ENCODE measurements at places on chromosomes 16 and 17.

- DNase-seq = no peak
Measured at GRCh38 chr17:68033636-68034451, 1.7 kb upstream of the KPNA2 start.

DNA sequence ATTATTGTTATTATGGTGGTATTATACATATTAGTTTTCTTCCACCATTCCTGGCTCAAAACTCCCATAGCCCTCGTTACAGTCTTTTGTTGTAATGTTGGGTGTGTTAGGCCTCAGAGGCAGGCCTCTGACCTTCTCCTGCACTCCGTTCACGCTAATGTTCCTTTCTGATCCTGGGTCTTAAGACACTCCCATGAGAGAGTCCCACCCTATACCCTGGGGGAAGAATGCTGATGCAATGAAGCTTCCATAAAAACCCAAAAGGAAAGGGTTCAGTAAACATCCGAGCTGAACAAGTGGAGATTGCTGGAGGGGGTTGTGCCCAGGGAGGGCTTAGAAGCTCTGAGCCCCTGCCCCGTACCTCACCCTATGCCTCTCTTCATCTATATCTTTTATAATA lies 141.3 kb upstream of the NETO2 start:
- no peak for DNase-seq

GRCh38 chr17:31294231-31294630 lies 2.8 kb downstream of the OMG start:
- DNase-seq = no peak

DNA sequence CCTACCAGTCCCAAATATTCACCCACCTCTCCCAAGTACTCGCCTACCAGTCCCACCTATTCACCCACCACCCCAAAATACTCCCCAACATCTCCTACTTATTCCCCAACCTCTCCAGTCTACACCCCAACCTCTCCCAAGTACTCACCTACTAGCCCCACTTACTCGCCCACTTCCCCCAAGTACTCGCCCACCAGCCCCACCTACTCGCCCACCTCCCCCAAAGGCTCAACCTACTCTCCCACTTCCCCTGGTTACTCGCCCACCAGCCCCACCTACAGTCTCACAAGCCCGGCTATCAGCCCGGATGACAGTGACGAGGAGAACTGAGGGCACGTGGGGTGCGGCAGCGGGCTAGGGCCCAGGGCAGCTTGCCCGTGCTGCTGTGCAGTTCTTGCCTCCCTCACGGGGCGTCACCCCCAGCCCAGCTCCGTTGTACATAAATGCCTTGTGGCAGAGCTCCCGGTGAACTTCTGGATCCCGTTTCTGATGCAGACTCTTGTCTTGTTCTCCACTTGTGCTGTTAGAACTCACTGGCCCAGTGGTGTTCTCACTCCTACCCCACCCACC lies 29.8 kb downstream of the POLR2A start:
- DNase-seq = no peak

GRCh38 chr17:80476877-80477646 lies 655 bp upstream of the NPTX1 start:
- no peak for DNase-seq

- DNase-seq = no peak
Measured at GRCh38 chr16:76681296-76681695, 404.1 kb downstream of the CNTNAP4 start.

DNA sequence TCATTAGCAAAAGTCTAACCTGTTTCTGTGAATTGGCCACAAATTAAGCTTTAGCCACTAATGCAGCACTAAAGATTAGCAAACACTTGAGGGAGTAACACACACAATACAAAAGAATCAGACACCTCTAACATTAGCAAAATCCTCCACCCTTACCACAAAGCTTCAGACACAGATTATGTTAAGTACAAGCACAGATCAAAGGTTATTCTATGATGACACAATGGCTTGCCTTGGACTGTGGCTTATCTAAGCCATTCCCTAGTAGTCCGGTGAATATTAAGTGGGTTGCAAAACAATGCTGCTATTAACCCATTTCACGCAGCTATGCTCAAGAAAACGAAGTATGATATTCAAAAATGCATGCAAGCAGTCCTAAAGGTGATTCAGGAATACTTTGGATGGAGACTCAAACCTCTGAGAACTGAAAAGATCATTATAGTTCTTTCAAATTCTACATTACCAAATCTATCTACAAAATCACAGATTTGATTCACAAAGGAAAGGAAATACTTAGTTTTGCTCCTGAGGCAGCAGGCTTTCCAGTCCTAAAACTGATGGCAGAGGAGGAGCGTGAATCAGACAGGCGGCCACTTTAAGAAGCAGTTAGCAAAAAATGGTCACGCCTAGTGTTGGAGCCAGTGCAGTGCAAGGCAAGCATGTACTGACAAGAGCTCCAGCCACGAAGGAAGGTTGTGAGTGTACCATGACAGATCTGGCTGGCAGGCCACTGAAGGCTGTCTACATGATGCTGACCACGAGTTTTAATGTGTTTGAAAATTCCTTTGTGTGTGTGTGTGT lies 67.2 kb downstream of the PARN start:
- no peak for DNase-seq

DNA sequence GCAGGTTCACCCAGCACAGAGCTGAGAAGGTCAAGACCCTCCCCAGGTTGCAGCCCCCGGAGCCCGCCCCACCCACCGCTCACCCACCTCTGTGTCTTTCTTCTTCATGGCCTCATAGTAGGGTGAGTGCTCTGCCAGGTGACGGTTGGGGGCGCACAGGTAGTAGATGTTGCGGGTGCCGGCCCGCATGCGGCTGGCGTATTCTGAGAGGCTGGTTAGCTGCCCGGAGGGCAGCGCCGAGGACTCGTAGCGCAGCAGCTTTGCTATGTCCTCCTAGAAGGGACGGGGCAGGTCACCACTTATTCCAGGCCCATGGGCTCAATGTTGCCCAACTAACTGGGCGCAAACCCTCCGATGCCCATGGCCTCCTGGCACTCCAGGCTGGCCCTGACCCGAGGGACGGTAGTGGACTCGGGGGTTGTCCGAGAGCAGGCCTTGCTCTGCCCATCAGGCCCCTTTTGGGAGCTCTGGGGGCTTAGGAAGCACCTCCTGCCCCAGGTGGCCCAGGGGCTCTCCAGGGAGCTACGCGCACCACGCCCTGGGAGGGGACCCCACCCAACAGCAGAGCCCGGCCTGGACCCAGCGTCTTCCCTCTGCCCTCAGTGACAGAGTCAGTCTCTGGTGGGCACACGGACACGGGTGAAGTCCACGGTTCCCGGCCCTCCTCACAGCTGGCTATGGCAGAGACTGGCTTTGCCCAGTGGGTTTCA lies 9.9 kb downstream of the DNASE1 start:
- DNase-seq = no peak

DNA sequence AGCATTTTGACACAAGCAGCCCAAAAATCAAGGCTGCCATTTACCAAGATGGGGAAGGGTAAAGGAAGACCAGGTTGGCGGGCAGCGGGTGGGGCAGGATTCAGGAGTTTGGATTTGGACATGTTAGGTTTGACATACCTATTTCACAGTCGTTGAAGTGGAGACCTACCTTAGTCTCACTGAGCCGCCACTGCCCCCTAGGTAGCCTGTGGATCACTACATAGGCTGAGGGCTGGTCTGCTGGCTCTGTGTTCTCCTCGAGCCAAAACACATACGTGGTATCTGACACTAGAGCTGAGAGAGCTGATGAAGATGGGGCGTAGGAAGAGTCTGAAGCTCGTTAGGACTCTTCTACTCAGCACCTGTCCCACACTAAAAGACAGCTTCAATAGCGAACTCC lies 115.1 kb downstream of the HIC1 start:
- no peak for DNase-seq

DNA sequence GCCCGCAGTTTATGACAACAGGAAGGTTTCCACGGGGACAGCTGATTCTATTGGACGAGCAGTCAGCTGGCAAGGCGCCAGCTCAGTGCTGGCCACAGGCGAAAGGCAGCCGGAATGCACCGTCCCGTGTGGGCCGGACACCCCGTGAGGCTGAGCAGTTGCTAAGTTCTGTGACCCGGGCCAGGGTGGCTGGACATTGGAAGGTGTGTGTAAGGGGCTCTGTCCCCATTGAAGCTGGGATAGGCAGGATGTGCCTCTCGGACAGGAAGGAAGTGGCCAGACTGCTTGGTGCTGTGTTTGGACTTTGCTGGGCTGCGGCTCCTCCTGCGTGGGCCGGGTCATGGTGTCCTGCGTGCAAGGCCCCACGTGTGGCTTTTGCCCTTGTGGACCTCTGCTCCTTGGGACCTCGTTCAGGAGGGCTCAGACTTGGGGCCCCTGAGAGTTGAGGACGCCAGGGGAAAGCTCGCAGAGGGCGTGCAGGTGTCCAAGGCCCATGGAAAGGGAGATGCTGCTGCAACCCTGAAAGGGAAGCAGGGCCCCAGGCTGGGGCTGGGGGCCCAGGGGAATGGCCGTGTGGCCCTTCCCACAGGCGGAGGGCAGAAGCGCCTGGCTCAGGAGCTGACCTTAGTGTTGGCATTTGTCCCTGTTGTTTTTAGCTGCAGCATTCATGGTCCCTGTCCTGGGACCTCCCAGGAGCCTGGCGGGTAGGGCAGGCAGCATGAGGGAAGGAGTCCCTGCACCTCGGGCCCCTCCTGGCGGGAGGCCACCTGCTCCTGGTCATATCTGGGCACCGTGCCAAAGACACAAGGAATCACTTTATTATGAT lies 10.0 kb downstream of the BAIAP2 start:
- no peak for DNase-seq

DNA sequence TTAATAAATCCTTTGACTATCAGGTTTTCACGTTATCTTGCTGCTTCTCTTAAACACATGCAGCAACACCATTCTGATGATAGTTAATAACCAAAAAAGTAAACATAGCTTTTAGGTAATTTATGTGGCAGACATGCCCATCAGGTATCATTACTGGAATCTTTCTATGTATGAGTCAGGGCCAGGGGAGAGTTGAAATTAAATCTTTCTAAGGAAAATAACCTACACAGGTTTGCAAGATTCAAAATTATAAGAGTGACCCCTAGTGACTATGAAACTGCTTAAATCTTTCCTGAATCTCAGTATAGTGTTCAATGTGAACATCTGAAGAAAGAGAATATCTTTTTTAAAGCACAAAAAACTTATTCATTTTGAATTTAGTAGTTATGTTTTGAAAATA lies 666.6 kb downstream of the CDH11 start:
- no peak for DNase-seq

DNA sequence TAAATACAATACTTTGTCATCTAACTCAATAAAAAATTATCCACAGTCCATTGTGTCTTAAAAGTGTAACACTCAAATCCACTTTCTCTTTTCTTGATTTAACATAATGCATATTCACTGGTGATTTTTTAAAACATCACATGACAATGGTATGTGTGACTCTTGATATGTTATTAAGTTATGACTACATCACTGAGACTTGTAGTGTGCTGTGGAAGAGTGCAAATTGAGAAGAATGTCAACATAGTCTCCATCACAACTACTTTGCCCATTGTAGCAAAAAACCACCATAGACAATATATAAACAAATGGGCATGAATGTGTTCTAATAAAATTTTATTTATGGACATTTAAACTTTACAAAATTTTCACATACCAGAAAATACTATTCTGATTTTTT lies 380.7 kb upstream of the PMFBP1 start:
- DNase-seq = no peak

DNA sequence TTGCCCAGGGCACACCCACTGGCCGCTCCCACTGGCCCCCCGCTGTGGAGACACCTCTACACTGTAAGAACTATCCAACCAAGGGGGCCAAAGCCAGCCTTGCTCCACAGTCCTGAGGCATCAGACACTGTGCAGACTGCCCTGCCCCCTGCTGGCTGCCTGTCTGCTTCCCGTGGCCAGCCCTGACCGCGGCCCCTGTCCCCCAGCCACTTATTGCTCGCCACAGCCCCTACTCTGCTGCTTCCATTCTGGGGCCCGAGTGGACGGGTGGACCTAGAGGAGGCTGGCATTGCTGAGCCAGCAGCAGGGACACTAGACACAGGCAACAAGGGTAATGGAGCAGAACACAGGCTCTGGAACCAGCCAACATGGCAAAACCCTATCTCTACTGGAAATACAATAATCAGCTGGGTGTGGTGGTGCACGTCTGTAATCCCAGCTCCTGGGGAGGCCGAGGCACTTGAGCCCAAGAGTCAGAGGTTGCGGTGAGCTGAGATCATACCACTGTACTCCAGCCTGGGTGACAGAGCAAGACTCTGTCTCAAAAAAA lies 19.7 kb upstream of the LRRC37A3 start:
- DNase-seq = peak; percentile 21

DNA sequence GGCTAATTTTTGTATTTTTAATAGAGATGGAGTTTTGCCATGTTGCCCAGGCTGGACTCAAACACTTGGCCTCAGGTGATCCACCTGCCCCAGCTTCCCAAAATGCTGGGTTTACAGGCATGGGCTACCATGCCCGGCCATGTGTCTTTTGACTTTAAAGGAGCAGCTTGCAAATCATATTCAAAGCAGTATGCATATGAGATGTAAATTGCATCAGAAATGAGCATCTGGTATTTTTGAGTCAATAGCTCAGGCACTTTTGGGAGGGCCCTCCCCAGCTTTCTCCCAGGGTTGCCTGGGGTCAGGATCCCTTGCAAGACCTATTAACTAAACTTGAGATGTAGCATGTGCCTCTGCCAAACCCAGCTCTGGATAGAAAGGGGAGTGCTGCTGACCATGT lies 21.5 kb downstream of the EPOP start:
- no peak for DNase-seq

- no peak for DNase-seq
Measured at GRCh38 chr16:64280317-64280716, 841.5 kb downstream of the CDH11 start.

GRCh38 chr16:58201163-58201562 lies 3.3 kb upstream of the CSNK2A2 start:
- DNase-seq = no peak

GRCh38 chr17:64459284-64459747 lies 10.4 kb downstream of the MILR1 start:
- DNase-seq = no peak

GRCh38 chr16:48300391-48300856 lies 53.1 kb upstream of the ABCC11 start:
- no peak for DNase-seq

DNA sequence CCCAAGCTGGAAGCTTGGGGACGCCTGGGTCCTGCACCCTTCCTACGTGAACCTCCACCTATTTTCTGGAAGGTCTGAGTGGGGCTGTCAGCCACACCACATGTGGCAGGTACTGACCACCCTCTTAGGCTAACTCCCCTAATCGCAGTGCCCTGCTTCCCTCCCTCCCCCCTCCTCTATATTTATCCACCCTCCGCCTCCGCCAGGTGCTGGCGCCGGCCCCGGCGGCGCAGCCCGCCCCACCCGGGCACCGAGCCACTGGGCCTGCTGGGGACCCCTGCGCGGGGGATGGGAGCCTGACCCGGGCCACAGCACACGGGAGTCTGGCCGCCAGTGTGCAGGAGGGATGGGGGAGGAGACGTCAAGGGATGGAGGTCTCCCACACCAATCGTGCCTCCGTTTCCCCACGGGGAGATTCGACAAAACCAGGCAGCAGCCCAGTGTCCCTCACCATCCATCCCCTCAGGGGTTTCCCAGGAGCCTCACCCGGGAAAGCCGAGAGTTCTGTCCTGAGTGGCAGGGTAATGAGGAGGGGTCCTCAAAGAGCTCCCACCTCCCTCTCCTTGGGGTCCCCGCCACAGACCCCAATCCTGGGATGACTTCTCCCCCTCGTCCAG lies 1.3 kb downstream of the PLEKHH3 start:
- no peak for DNase-seq
